Uterus (tissue), 4 donors: ENCODE measurements at places on chromosomes 6 and 20. TPM values are rescaled to one million over a fixed set of nuclear protein-coding genes. Genes with fewer than 3 reads are reported as not detected.
A peak's percentile ranks its signal among the peaks of the same experiment; 100 is the strongest.

GRCh38 chr6:51528556-51528955 lies 558.9 kb downstream of the PKHD1 start:
- no peak for DNase-seq

DNA sequence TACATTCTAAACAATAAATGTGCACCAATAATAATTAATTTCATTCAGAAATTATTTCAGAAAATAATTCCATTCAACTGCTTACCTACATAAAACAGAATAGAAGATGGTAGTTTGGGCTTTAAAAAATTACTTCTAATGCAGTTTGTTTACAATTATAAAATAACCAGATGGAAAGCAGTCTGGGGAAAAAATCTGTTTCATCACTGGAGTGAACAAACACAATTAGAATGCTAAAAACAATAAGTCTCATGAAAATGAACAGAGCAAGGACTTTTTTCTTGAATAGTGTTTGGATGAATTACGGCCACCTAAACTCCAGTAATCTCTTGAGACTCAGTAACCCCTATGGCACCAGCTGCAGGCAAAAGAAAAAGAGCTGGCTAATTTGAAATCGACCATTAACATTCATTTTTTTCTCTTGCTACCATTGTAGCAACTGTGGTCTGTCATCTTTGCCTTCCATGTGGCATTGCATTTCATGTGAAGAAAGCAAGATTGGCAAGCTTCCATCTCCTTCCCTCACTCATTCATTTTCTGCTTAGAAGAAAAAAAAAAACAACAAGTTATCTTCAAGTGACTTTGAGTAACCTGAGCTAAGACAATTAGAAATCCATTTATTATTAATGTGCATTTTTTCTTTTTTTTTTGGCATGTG lies 88.4 kb upstream of the CEP85L start:
- no peak for DNase-seq

- no peak for DNase-seq
Observed at GRCh38 chr20:34951652-34952051, 4.0 kb downstream of the GSS start.

The PRSS16 gene
- 0.88 TPM for total RNA-seq

- no peak for DNase-seq
Observed at GRCh38 chr6:93337014-93337413, 82.3 kb downstream of the EPHA7 start.

The AURKA gene
- total RNA-seq = not detected

The FUT9 gene
- total RNA-seq = not detected

DNA sequence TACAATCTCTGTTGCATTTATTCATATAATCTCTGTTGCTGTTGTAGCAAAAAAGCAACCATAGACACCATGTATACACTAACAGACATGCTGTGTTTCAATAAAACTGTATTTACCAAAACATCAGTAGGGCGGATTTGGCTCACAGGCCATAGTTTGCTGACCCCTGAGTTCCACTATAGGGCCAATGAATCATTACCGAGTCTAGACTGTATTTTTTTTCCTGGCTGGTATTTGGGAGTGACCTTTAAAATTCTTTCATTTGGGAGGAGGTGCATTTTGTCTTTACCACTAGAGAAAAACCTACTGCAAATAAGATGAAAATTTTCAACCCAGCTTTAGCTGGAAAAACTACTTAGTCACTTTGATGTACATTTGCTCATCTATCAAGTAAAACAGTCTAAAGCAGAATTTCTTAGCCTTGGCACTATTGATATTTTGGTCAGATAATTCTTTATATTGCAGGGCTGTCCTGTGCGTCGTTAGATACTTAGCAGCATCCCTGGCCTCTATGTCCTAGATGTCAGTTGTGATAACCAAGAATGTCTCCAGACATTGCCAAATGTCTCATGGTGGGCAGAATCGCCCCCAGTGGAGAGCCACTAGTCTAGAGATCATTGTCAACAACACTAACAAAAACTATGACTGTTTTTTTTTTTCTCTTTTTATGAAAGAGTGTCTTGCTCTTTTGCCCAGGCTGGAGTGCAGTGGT lies 39.5 kb downstream of the DCBLD1 start:
- no peak for DNase-seq

The MAP7 gene
- 6.8 TPM for total RNA-seq

- no peak for DNase-seq
Observed at GRCh38 chr6:105748737-105749161, 337.4 kb upstream of the PRDM1 start.

- DNase-seq = no peak
Observed at GRCh38 chr20:18324596-18325089, 36.3 kb downstream of the ZNF133 start.

GRCh38 chr6:72636215-72636614 lies 14.4 kb downstream of the KCNQ5 start:
- DNase-seq = no peak

DNA sequence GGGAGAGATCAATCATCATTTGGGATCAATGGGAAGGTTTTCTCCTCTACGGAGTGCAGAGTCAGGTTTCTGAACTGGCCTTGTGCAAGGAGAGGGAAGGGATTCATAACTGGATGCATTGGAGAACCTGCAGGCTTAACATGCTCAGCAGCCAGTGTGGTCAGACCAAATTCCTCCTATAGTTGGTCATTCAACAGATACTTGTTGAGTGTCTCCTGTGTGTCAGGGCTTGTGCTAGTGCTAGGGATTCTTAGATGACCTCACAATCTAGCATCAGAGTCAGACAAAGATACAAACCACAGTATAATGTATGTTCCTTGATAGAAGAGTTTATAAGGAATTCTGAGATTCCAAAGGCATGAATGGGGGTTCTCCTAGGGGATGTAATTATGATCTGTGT lies 23.9 kb downstream of the RALY start:
- DNase-seq = no peak

GRCh38 chr6:96631248-96631647 lies 68.3 kb downstream of the FHL5 start:
- no peak for DNase-seq

DNA sequence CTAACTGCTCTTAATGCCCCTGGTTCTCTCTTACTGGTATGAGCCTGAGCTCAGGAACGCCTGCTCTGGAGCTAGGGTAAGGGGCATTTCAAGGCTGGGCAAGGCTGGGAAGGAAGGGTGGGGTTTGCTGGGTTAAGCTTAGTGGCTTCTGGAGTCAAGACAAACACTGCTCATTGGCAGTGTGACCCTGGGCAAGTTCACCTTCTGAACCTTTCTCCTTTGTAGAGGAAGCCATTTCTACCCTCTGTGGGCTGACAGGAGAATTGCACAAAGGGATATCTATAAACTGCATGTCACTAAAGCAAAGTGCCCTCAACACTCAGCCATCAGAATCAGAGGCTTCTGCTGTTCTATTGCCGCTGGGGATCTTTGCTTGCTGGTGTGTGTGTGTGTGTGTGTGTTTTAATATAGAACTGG lies 20.3 kb upstream of the LRRN4 start:
- DNase-seq = no peak

DNA sequence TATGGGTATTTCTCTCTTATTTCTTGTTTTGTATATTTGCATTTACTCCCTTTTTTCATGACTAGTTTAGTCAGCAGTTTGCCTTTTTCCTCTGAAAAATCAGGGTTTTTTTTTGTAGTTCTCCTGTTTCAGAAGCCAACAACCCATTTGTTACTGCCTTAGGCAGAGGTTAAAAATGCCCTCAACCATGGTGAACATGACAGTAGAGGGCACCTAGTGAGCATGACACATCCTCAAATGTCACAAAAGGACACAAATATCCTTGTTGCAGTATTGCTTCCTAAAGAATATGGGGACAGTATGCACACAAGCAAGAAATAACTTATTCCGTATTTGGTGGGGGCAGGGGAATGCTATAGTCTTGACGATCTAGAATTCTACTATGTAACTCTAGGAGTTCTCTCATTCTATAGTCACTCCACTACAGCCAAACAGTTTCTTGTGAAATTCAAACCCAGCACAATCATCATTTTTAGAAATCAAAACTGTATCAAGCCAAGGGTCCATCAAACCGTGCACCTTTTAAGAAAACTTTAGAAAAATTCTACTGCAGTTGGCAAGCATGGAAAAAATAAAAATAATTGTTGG lies 47.0 kb downstream of the GOPC start:
- no peak for DNase-seq

The THBS2 gene
- total RNA-seq = 95.6 TPM

The GSTA1 gene
- not detected for total RNA-seq

The DUSP15 gene
- not detected for total RNA-seq

GRCh38 chr6:33424855-33425667 lies 5.2 kb downstream of the SYNGAP1 start:
- peak; percentile 55 for DNase-seq

The OPRL1 gene
- total RNA-seq = 0.64 TPM

- DNase-seq = no peak
Observed at GRCh38 chr20:36572701-36573102, 695 bp upstream of the TGIF2 start.

DNA sequence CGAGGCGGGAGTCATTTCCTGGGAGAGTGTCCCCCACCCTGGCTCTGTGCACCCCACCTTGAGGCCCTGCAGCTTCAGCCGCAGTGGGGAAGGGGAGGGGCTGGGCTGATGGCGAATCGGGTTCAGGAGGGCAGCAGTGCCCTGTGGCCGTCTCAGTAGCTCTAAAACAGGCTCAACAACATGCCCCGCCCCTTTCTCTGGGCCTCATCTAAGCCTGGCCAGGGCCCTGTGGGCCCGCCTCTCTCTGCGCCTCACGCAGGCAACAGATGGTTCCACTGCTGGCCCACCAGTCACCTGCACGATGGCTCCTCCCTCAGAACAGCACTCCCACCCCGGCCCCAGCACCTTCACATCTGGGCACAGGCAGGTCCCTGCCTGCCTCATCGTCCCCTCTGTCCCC lies 30.2 kb downstream of the CHRNA4 start:
- no peak for DNase-seq

- DNase-seq = no peak
Observed at GRCh38 chr6:143136647-143137046, 76.0 kb downstream of the AIG1 start.

GRCh38 chr6:36613200-36613995 lies 19.2 kb downstream of the SRSF3 start:
- no peak for DNase-seq

DNA sequence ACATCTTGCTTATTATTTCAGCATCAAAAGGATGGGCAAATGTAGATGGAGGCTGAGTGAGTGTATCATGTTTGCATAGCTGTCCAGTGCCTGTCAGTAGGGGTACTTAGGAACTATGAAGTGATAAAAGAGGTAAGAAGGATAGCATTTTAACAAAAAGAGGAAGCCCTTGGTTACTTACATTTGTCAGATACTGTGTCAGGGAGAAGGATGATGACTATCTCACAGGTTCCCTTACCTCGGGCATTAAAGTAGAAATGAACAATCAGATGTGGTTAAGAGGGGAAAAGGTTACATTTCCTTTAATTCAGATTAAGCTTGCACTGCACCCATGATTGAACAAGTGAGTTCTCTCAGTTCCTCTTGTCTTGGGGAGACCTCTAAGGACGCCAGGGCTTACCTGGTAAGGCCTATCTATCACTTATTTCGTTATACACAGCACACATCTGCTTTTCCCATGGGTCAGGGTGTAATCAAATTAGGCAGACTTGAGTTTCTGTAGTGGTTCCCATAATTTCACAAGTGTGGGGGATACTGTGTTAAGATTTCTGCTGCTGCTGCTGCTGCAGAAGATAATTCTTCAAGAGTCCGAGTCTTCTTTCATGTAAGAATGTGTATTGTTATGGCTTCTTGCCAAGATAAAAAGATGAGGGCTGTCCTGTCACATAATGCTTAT lies 4.5 kb downstream of the FOXO3 start:
- DNase-seq = no peak

- DNase-seq = no peak
Observed at GRCh38 chr6:142088858-142089216, 43.9 kb upstream of the GJE1 start.

GRCh38 chr20:45925821-45926506 lies 8.5 kb upstream of the PCIF1 start:
- no peak for DNase-seq

GRCh38 chr6:13641315-13641714 lies 26.2 kb downstream of the NOL7 start:
- no peak for DNase-seq

- no peak for DNase-seq
Observed at GRCh38 chr20:22449188-22449973, 135.0 kb downstream of the FOXA2 start.

DNA sequence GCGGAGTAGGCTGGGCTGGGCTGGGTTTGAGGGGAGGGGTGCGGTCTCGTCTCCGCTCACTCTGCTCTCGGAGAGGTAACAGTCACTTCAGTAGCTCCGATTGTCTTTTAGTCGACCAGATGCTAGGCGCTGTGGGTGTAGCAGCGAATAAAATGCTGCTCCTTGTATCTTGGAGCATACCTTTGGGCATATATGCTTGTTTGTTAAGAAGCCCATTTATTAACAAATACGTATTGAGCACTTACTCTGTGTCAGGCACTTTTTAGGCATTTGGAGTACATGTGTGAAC lies 545 bp downstream of the ACTR5 start:
- DNase-seq = peak; percentile 23

The OLIG3 gene
- total RNA-seq = not detected

The MAD2L1BP gene
- 44.3 TPM for total RNA-seq

The FABP7 gene
- total RNA-seq = not detected

The MPIG6B gene
- not detected for total RNA-seq

DNA sequence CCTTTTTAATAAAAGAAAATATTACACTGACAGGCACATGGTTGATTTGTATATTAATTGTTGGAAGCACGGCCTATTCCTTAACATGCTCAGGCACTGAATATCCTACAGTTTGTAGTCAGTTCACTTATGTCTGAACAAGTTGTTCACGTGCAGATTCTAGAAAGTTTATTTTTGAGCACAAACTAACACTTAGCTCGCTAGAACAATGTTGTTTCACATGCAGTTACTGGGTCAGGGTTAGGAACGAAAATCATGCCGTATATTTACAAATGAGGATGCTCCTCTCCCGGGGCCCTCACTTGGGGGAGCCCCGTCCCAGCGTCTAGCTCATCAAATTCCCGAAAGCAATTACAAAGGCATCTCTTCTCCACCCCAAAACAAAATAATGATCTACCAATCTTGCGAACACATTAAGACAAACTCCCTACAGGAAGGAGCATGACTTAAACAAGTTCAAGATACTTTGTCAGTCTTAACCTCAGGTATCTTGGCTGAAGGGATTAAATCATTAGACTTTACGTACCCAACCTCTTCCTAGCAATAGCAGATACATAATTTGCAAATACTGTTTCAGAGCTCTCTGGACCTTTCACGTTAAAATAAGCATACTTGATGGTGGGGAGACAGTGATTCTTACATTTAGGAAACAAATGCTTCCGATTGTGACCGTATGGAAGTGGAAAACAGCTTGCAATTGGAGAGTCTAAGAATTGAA lies 1.5 kb downstream of the MAP7 start:
- DNase-seq = no peak

DNA sequence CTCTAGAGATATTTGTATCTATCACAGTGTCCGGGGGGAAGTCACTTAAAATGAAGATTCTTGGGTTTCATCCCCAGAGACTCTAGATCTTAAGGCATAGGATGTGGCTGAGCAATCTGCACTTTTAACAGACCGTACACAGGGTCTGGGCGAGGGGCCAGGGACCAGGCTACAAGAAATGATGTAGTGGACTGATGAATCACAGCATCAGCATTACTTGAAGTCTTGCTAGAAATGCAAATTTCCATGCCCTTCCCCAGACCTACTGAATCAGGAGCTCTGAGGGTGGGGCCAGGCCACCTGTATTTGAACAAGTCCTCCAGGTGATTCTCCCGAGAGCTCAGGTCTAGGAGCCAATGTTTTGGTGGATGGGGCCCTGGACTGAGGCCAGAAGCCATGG lies 168.4 kb downstream of the DOK5 start:
- no peak for DNase-seq

GRCh38 chr20:48703107-48703506 lies 124.7 kb downstream of the PREX1 start:
- no peak for DNase-seq

- DNase-seq = no peak
Observed at GRCh38 chr6:154543628-154544027, 33.1 kb upstream of the CNKSR3 start.
